ENCODE measurements at places on chromosomes 6 and 20. TPM values are rescaled to one million over a fixed set of nuclear protein-coding genes. Genes with fewer than 3 reads are reported as not detected.

Gene GJA1
- 127 TPM for total RNA-seq

Gene ALDH8A1
- total RNA-seq, result 1.1 TPM

Gene PPARD
- 10.3 TPM for total RNA-seq

Gene HDGFL1
- total RNA-seq, result not detected

Gene PTGIS
- 0.13 TPM for total RNA-seq

Gene ELOVL2
- under 0.01 TPM for total RNA-seq

Gene GCNT2
- total RNA-seq, result 10.3 TPM

Gene KIF25
- not detected for total RNA-seq

Gene MYLK2
- not detected for total RNA-seq

Gene TRIM27
- total RNA-seq, result 27.0 TPM

Gene TMEM170B
- 0.13 TPM for total RNA-seq

Gene RIPOR3
- 0.53 TPM for total RNA-seq

Gene HLA-DRB5
- total RNA-seq, result not detected

Gene XKR7
- total RNA-seq, result not detected

Gene PNISR
- 37.9 TPM for total RNA-seq

Gene CSE1L
- 60.8 TPM for total RNA-seq

Gene DNMT3B
- 0.79 TPM for total RNA-seq

Gene ADGRG6
- total RNA-seq, result 20.1 TPM

Gene BEND3
- total RNA-seq, result 1.8 TPM

Gene PACRG
- under 0.01 TPM for total RNA-seq

Gene CCDC170
- not detected for total RNA-seq

Gene NRSN1
- not detected for total RNA-seq

Gene POM121L2
- total RNA-seq, result not detected

Gene C20orf204
- total RNA-seq, result 1.2 TPM

Gene CCN6
- not detected for total RNA-seq

Gene FAM83C
- 0.26 TPM for total RNA-seq

Gene NKAIN2
- under 0.01 TPM for total RNA-seq

Gene MEI4
- not detected for total RNA-seq

Gene SUPT3H
- total RNA-seq, result 12.9 TPM

Gene CLPSL2
- total RNA-seq, result not detected

Gene ABHD16B
- not detected for total RNA-seq

Gene MYO6
- total RNA-seq, result 19.1 TPM

Gene SPATS1
- not detected for total RNA-seq

Gene DDX43
- 0.26 TPM for total RNA-seq

Gene HLA-DQB1
- not detected for total RNA-seq

Gene FAM217A
- not detected for total RNA-seq

Gene FERMT1
- total RNA-seq, result 26.6 TPM

Gene PTPRT
- not detected for total RNA-seq

Gene CST3
- 124 TPM for total RNA-seq

Gene TNF
- not detected for total RNA-seq

Gene ITPR3
- 66.6 TPM for total RNA-seq

Gene OOEP
- not detected for total RNA-seq

Gene SNAI1
- total RNA-seq, result not detected

Gene GJA10
- not detected for total RNA-seq

Gene OR2H1
- not detected for total RNA-seq

Gene LRRN4
- total RNA-seq, result not detected

Gene ZNF343
- 11.3 TPM for total RNA-seq

Gene SEMG1
- total RNA-seq, result not detected

Gene CST7
- total RNA-seq, result not detected

Gene POU3F2
- not detected for total RNA-seq

Gene EYA4
- 9.7 TPM for total RNA-seq

Gene SLC17A1
- total RNA-seq, result not detected

Gene ZC2HC1B
- not detected for total RNA-seq

Gene NOX3
- not detected for total RNA-seq

Gene LPA
- 0.26 TPM for total RNA-seq

All from bronchial epithelial cell (primary cell).